ENCODE measurements at places on chromosomes 12 and 14.

GRCh38 chr12:121713793-121714192, 1.2 kb downstream of the TMEM120B start:
- DNase-seq, result peak; percentile 61

- no peak for DNase-seq
Measured at GRCh38 chr12:55492078-55492477, at the start of gene OR6C68. Gene OR6C68, plus strand, starts transcription at chr12:55492378. Its CDS starts 0 bp downstream, at chr12:55492378.

GRCh38 chr14:80770114-80770908, 171.2 kb downstream of the CEP128 start:
- no peak for DNase-seq

- no peak for DNase-seq
Measured at GRCh38 chr14:55502746-55503284, 62.4 kb upstream of the TBPL2 start.

DNA sequence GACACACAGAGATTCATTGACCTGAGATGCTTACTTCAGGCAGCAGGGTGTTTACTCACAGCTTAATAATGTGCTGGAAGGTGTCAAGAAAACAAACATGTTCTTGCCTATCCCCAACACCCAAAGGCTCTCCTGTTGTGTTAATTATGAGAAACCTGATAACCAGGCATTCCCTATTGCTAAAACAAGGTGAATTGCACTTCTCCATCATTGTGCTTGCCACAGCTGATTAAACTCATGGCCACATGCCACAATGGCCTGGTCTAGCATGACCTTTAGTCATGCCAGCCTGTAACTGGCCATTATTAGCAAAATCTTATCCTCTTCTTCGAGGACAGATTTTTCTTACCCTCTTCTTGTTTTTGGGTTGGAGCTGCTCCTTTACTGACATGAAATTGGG, 21.4 kb downstream of the SMOC1 start:
- no peak for DNase-seq

DNA sequence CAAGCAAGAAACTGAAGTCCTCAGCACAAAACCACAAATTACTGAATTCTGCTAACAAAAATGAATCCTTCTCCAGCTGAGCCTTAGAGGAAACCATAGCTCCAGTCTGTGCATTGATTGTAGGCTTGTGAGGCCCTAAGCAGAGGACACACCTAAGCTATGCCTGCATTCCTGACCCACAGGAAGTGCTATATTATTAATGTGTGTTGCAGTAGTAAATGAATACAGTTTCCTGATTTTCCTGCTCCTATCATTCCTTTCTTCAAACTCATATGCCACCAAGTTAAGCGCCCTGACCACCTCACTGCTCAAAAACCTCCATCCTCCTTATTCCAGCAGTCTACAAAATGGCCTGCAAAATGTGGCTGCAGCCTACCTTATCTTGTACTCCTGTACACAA, 151.9 kb upstream of the ABCD2 start:
- no peak for DNase-seq

GRCh38 chr14:51431033-51431709, 191.1 kb downstream of the TMX1 start:
- no peak for DNase-seq

- no peak for DNase-seq
Measured at GRCh38 chr12:130240831-130241590, 78.7 kb downstream of the FZD10 start.

DNA sequence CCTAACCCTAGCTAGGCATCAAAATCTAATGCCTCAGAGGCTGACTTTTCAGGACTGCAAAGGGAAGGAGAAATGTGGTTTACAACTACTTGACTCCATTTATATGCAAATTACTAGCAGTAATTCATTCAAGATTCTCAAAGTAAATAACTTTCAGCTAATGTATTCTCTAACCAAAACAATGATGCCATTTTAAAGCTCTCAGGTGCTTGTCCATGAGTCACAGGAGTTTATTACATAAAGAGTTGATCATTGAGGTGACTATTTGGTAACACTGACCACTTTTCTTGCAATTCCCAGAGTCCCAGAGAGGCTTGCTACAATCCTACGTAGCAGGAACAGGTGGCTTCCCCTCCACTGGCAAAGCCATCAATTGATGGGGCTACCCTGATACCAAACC, 109.0 kb upstream of the SLC35F4 start:
- DNase-seq, result no peak

- no peak for DNase-seq
Measured at GRCh38 chr12:119679490-119679889, 11.6 kb downstream of the PRKAB1 start.

DNA sequence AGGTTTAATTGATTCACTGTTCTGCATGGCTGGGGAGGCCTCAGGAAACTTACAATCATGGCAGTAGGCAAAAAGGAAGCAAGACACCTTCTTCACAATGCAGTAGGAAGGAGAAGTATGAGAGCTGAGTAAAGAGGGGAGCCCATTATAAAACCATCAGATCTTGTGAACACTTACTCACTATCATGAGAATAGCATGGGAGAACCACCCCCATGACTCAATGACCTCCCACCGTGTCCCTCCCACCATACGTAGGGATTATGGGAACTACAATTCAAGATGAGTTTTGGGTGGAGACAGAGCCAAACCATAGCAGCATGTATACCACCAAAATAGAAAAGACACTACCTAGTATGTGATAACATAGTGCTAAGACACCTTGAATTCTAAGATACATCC, 2.9 kb upstream of the HMGA2 start:
- no peak for DNase-seq

GRCh38 chr12:62925680-62926079, 9.3 kb downstream of the PPM1H start:
- no peak for DNase-seq

DNA sequence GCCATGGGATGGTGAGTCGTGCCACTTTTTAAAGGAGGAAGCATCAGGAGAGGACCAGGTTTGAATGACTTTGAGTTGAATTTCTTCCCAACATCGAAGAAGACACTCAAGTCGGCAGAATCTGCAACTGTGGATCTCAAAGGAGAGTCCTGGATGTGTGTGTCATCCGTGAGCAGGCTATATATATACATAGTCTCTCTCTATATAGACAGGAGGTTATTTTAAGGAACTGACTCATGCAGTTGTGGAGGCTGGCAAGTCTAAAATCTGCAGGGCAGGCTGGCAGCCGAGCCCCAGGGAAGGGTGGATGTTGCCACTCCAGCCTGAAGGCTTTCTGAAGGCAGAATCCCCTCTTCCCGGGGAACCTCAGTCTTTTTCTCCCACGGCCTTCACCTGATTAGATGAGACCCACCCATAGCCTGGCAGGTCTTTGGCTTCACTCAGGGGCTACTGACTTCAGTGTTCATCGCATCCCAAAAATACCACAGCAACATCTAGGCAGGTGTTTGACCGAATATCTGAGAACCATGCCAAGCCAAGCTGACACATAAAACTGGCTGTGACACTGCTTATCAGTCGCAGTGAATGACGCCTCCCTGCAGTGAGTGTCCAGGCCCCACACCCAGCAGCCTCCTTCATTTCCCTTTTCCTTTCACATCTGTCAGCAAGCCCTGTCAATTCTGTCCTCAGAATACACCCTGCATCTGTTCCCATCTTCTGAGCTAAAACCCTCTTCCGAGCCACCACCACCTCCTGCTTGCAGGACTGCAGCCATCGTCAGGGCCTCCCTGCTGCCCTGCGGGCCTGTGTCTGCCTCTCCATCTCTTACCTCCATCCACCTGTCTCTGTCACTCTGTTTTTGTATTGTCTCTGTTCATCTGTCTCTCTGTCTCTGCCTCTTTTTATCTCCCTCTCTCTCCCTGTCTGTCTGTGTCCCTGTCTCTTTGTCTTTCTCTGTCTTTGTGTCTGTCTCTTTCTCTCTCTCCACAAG, 54.0 kb downstream of the ZNF664 start:
- DNase-seq, result peak; percentile 33

- no peak for DNase-seq
Measured at GRCh38 chr12:124406043-124406442, 111.2 kb downstream of the RFLNA start.

DNA sequence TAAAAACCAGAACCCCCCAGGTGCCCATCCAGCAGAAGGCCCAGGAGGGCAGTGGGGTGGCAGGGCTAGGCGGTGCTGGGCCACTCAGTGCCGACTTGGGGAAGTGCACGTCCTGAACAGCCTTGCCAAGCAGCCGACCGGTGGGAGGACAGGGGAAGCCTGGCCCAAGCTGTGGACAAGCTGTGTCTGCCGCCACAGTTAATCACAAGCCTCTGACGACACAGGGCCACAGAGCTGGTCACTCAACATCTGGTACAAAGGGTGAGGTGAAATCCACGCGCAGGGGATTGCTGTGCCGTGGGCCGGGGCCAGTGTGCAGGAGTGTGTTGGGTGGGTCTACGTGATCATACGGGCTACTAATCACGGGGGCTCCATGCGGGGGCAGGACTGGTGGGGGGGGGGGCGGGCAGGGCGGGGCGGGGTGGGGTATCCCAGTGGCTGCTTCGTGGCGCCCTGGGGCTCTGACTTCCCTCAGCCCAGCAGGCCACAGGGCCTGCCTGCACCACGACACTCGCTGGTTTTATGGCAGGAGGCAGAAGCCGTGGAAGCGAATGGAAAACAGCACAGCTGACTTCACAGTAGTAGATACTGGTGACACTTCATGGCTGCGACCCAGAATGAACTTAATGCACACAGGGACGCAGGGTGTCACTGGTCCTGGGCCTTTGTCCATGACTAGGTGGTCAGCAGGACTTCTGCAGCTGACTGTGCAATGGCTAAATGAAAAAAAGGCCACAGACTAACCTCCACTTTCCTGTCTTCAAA, 10.2 kb downstream of the AMN start:
- no peak for DNase-seq

DNA sequence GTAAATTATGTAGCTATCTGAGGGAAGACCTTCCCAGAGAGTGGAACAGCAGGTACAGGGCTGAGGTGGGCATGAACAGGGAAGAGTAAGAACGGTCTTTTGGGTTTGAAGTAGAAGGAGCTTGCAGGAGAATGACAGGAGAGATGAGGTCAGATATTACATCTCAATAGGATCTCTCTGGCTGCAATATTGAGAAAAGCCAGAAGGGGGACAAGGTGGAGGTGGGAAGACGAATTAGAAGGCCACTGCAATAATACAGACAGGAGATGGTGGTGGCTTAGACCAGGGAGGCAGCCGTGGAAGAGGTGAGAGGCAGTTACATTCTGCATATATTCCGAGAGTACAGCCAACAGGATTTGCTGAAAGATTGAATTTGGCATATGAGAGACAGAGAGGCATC, 310.2 kb downstream of the APAF1 start:
- DNase-seq, result no peak

DNA sequence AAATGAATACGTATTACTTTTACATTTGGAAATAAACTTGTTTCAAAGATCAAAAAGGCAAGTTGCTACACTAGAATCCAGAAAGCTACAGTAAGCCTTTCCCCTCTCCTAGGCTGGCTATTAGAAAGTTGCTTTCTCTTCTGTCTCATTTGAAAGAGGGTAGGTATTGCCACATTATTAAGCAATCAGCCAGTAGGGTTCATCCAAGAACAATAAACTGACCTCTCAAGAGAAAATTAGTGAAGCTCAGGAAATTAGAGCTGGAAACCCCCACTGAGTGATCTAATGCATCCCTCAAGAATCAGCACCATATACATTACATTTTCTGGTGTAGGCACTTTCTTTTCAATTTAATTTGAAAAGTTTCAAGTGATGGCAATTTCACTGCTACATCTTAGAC, 4.5 kb upstream of the TMEM233 start:
- DNase-seq, result no peak

DNA sequence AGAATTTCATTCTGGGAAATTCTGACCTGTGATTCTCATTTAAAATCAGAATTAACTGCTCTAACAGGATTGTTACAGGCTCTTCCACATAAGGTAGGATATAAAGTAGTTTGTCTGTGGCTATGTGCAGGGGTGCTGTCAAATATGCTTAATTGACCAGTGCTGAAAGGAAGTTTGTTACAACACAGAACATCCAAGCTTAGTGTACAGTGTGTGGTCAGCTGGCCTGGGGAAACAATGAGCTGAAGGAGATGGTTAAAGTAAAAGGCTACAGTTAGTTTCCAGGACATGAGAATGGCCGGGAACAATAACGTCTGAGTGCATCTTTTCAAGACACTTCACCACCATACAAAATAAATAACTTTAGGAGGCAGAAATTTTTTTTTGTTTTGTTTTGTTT, 68.0 kb downstream of the PKP2 start:
- no peak for DNase-seq

DNA sequence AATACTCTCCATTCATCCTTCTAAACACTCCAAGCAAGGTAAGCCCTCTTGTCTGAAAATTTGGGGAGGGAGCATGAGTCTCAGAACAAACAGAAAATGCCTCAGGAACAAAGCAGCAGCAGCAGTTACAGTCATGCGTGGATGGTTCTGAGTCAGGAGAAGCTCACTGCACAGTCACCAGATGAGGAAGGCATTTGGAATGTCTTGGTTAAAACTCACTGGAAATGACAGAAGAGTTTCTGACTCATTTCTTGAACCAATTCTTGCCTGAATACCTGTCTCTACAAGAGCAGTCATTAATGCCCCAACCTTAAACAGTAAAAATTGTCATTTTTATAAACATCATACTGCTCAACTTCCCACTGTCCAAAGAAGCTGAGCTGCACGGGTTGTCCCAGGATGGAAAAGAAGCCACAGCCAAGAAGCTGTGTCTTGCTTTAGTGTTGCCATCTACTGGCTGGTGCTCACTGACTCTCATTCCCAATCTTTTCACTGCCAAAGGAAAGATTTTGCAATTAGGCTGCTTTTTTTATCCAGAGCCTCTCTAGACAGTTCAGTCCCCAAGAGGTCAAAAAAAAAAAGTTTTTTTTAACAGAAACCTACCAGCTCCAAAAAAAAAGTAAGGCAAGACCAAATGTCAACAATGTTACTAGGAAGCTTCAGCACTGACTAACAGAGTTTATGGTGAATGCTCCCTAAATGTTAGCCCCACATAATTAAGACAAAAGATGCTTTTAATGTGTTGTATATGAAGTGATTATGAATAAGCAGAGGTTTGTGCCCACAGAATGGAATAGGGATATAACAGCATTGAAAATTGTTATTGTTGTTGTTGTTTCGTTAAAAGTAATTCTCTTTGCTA, 40.4 kb downstream of the KICS2 start:
- no peak for DNase-seq

GRCh38 chr12:121581686-121582429, 1.0 kb upstream of the KDM2B start:
- DNase-seq, result no peak

DNA sequence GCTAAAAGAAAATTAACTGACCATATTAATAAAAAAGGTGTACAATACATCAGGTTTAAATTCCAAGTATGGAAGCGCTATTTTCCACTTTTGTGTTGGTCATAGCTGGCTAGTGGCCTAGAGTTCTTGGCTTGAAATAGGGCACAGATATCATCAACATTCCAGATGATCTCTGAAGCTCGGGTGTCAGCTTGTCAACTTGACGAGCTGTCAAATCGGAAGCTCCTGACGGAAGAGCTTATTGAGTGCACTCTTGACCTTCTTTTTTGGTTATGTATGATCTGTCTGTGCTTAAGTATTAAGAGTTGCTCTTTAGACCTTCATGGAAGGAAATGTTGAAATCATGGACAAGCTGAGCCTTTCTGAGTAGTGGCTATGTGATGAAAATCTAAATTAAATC, 177.9 kb downstream of the APAF1 start:
- DNase-seq, result no peak

GRCh38 chr12:91094957-91095356, 16.3 kb downstream of the LUM start:
- no peak for DNase-seq
